ENCODE measurements at places on chromosomes 2 and 18. TPM values are rescaled to one million over a fixed set of nuclear protein-coding genes. Genes with fewer than 3 reads are reported as not detected.

Gene RTP5
- total RNA-seq: 0.07 TPM

Gene AQP12B
- total RNA-seq: not detected

Gene ITPRIPL1
- 28.4 TPM for total RNA-seq

Gene ACOXL
- total RNA-seq: 0.23 TPM

Gene NPHP1
- 2.8 TPM for total RNA-seq

Gene CFAP221
- total RNA-seq: not detected

Gene PLCL1
- 1.7 TPM for total RNA-seq

Gene SLC11A1
- 0.05 TPM for total RNA-seq

Gene NAT8
- total RNA-seq: not detected

GRCh38 chr2:102139851-102140250 is 2.7 kb upstream of the IL1R1 start:
- no peak for DNase-seq
- H3K36me3 ChIP-seq: peaks cover 63% of the 10 kb centered on the region
- peaks cover 65% of the 10 kb centered on the region for H3K4me1 ChIP-seq
- H3K27me3 ChIP-seq: peaks cover 27% of the 10 kb centered on the region
- H3K27ac ChIP-seq: peak overlapping the region; percentile 89

- peaks cover 4% of the 10 kb centered on the region for H3K4me1 ChIP-seq
- H3K27me3 ChIP-seq: no peaks in the 10 kb centered on the region
- no peak for DNase-seq
- no peak overlapping the region for H3K27ac ChIP-seq
- H3K36me3 ChIP-seq: no peaks in the 10 kb centered on the region
- H3K4me3 ChIP-seq: no peak overlapping the region
These were observed 68.1 kb downstream of the MYOM1 start for GRCh38 chr18:3151399-3152264.

GRCh38 chr2:32489061-32489460 is 132.2 kb downstream of the BIRC6 start:
- H3K27ac ChIP-seq: no peak overlapping the region
- no peak overlapping the region for H3K4me3 ChIP-seq
- no peak for DNase-seq

DNA sequence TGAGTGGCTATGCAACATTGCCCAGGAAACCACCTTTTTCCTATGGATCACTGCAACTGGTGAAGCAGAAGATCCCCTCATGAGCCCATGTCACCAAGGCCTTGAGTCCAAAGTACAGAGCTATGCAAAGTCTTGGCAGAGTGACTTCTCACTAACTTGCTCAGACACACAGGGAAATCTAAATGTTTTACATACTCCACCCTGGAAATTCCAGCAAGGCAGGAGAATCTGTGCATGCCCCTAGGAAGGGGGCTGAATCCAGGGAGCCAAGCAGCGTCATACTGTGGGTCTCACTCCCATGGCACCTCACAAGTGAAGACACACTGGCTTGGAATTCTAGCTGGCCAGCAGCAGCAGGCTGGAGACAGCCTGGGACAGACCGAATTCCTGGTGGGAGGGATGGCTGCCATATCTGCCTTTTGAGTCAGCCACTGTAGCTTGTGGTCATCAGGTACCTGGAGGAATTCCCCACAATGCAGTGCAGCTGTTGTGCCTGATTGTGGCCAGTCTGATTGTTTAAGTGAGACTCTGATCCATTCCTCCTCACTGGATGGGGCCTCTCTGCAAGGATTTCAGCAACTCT is 1817.4 kb downstream of the SUCLG1 start:
- H3K27ac ChIP-seq: no peak overlapping the region
- H3K27me3 ChIP-seq: no peaks in the 10 kb centered on the region
- H3K36me3 ChIP-seq: no peaks in the 10 kb centered on the region
- DNase-seq: no peak
- H3K4me3 ChIP-seq: no peak overlapping the region
- H3K4me1 ChIP-seq: no peaks in the 10 kb centered on the region

DNA sequence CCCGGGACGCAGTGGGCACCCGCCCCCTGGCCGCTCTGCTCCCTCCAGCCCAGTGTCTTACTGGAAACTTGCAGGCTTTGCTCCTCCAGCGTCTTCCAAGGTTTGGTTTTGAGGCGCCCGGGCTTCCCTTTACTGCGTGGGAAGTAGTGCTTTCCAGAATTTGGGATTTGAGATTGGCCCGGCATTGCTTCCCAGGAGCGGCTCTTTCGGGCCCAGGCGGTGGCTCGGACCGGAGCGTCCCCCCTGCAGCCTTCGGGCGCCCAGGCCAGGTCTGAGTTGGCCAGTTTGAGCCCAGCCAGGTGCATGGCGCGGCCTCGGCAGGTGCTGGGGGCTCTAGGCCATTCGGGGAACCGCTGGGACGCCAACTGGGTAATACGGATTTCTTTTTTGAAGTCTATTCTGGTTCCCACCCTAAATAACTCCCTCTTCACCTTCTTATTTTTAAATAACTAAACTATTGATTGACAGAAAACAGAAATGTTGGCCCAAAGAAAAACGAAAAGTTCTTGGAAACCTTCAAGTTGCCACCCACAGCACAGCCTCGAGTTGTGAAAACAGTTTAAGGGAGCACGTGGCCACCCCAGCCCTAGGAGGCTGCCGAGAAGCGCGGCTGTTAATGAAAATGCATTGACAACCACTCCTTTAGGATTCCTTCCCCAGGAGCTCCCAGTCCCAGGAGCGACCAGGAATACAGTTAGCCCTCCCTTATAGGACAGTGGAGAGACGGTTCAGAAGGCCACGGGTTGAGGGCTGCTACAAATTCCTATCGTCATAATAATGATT is 766 bp downstream of the SNTG2 start:
- H3K36me3 ChIP-seq: no peaks in the 10 kb centered on the region
- H3K27me3 ChIP-seq: peaks cover 40% of the 10 kb centered on the region
- H3K4me1 ChIP-seq: peaks cover 14% of the 10 kb centered on the region
- no peak for DNase-seq

DNA sequence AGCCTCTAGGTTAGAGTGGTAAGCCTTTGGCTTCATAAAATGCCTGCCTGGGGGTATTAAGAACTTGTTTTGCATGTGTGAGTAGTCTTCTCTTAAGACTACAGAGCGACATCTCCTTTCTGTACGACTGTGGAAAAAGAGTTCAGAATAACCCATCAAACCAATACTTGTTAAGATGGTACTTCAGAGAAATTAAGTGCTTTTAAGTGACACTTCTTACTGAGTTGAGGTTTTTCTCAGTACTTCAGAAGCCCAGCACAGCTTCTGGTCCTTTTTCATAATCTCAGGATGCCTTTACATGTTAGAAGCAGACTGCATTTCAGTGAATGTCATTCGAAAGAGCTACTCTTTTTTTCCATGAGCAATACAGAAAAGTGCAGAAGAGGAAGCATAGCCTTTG is 10.8 kb downstream of the XRCC5 start:
- no peak for DNase-seq
- H3K27me3 ChIP-seq: no peaks in the 10 kb centered on the region
- H3K36me3 ChIP-seq: peaks cover 85% of the 10 kb centered on the region
- peak overlapping the region; percentile 46 for H3K4me3 ChIP-seq
- H3K27ac ChIP-seq: peak overlapping the region; percentile 98

GRCh38 chr18:37482433-37482832 is 83.2 kb downstream of the CELF4 start:
- no peak for DNase-seq
- H3K27me3 ChIP-seq: peaks cover 48% of the 10 kb centered on the region
- no peaks in the 10 kb centered on the region for H3K36me3 ChIP-seq

- no peaks in the 10 kb centered on the region for H3K27me3 ChIP-seq
- no peak overlapping the region for H3K4me3 ChIP-seq
- H3K36me3 ChIP-seq: no peaks in the 10 kb centered on the region
- H3K4me1 ChIP-seq: no peaks in the 10 kb centered on the region
- H3K27ac ChIP-seq: no peak overlapping the region
- no peak for DNase-seq
These were observed 408.9 kb downstream of the RIT2 start for GRCh38 chr18:42706618-42707017.

DNA sequence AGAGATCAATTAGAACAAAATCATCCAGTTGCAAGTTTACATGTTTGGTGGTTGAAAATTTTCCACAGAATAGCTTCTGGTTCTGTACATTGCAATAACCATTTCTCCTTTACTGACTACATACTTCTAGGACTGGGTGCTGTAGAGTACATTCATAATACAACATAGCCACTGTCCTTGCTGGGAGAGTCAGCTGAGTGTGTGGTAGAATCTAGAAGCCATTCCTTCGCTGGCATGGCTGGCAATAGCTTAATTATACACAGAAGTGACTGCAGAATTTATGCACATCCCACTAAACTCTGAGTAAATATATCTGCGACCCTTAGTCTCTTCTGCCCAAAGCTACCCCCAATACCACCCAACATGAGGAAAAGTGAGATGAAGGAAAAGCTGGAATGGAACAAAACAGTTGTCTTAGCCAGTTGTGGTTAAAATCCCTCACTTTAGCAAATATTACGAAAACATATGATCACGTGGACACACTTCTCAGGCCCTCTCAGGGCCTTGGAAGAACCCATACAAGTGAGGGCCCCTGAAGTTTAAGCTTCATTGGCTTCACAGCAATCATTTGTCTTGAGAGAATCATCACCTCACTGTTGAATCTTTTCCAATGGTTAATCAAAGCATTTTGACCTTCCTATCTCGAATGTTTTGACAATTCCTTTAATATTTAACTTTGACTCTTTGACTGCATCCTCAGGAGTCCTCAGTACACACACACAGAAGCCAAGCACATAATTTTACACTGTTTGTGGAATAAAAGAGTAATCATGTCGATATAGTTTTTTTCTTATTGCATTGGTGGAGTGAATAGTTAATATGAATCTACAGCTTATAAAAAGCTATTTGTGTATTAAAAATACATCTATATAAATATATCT is 225.1 kb downstream of the ZNF385B start:
- no peak overlapping the region for H3K4me3 ChIP-seq
- DNase-seq: no peak

DNA sequence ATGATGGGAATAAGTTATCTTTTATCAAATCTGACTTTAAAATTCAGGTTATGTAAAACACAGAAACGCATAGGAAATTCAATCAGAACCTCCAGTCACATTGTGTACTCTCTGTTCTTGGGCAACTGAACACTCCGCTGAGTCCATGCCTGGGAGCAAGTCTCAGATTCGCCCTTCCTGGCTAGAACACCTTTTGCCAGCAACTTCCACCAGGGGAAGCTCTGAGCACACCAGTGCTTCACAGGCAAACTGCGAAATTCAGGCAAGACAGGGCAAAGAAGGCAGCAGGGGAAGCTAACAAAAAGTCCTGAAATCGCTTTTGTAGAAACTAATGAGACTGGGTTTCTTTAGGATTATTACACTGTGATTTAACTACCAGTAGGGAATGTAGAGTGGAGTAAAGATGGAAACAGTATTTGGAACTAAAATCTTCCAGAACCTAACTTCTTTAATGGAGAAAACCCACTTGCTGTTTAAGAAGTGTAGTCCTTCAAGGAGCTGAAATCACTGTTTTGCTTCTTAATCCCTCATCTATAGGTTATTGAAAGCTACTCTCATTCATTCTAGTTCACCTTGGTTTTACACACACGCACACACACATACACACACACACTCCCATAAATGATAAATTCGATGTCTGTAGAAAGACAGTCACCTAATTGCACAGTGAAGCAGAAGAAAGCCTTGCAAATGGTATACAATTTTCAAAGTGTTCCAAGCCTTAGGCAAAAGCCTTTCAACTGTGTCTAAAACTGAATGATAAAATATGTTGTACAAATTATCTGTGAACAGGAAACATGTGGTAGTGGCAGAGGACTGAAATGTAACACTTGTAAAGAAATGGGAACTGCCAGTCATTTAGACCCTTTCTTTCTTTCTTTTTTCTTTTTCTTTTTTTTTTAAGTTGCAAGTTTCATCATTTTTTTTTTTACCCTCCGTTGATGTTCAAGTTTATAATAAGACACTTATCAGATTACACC is 214.5 kb downstream of the TMEM182 start:
- H3K36me3 ChIP-seq: no peaks in the 10 kb centered on the region
- DNase-seq: peak; percentile 22
- H3K4me1 ChIP-seq: no peaks in the 10 kb centered on the region
- no peak overlapping the region for H3K27ac ChIP-seq

DNA sequence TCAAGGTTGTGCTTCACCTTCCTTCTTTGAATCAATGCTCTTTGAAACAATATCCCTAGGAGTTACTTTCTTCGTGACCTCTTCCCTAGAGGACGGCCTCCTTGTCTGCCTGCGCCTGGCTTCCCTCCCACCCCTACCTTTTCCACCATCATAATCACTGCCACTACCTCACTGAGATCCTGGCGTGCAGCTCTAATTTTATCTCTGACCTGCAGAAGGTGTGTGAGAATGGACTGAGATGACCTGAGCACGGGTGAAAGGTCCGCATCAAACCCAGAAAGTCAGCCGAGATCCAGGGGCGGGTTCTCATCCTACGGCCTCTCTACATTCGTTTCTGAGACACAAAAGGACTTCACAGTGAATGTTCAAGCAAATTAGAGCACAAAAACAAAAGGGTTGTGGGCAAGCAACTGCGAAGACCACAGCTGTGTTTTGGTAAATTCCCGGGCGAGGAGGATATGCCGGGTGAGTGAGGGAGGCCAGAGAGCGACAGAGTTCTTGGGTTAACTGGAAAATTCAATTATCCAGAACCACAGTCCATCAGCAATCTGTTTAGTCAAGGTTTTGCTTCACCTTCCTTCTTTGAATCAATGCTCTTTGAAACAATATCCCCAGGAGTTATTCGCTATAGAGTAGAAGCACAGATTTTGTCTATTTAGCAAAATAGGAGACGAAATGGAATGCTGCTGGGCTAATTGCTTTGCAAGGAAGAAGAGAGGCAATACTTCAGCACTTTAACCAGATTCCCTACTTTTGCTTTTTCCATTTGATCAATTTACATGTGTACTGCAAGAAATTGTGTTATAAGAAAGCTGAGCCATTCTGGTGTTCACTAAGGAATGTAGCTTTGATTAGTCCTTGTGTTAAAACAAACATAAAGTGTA is 212.6 kb downstream of the ACKR3 start:
- no peak overlapping the region for H3K27ac ChIP-seq
- DNase-seq: no peak
- H3K27me3 ChIP-seq: peaks cover 27% of the 10 kb centered on the region
- H3K4me3 ChIP-seq: no peak overlapping the region

DNA sequence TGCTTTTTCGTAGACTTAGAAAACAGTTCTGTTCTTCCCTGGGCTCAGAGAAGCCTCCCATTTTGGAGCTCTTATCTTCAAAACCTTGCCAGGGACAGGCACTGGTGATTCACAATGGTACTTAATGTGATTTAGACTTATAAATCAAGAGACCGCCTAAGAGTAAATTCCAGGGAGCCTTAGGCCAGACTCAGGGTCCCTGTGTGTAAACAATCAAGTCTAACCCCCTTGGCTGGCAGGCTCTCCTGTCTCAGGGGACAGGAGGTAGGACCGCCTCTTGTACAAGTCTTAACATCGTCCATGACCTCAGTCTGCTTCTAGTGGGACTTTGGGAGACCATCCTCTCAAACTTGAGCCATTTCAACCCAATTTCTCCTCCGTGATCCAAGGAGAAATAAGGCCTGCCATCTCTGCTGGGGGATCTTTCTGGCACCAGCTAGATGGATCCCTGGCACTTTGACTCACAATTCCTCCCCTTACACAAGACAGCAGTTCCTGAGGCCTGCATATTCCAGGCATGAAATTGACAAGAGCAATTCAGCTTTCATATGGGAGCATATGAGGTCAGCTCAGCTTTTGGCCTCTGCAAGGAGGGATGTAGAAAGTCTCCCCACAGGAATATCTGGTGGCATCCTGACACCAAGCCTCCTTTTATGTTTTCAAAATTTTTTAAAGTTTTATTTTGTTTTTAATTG is 487.0 kb downstream of the TNS1 start:
- H3K27me3 ChIP-seq: peaks cover 4% of the 10 kb centered on the region
- H3K36me3 ChIP-seq: no peaks in the 10 kb centered on the region
- no peak overlapping the region for H3K27ac ChIP-seq
- H3K4me3 ChIP-seq: no peak overlapping the region

Data from activated CD4-positive, alpha-beta T cell treated with anti-CD3 and anti-CD28 coated beads for 36 hours (primary cell).